ENCODE measurements at places on chromosomes 1 and 21. TPM values are rescaled to one million over a fixed set of nuclear protein-coding genes. Genes with fewer than 3 reads are reported as not detected.
A peak's percentile ranks its signal among the peaks of the same experiment; 100 is the strongest.

DNA sequence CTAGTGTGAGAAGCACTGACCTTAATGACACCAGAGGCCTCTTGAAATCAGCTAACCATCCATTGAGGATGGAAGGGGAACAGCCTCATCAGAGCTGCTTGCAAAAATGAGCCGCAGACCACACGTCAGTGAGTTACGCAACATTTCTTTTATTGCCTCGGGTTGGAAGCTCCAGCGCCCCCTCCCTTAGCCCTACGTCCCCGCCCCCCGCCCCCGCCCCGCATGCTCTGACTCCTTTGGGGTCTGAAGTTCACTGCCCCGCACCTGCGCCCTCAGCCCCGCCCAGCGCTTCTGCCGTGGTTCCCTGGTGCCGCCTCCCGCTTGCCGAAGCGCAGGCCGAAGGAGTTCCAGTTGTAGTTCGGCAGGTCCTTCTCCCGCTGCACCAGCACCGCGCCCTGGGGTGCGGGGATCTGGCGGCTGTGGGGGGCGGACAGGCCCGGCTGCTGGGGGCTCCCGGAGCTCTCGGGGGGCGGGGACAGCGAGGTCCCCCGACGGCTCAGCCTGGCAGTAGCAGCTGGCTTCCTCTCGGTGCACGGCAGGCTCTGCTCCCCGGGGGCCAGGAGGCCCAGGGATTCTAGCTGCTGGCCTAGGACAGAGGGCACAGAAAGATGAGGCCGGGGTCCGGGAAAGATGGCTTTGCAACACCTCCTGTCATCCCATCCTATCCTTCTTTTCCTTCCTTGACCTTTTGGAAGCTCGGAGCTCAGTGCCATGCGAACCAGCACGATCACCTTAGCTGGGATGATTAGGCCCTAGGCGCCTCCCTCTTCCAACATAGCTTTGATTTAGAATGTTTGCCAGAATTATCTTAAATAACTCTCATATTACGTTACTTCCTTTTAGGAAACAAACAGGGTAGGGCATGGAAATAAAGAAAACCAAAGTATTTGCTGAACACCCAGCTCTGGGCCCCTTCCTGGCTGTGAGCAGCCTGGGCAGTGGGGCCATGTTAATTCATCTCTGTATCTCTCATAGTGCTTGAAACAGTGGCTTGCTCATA, 5.8 kb downstream of the KISS1 start:
- no peak overlapping the region for H3K4me3 ChIP-seq
- no peak overlapping the region for H3K27ac ChIP-seq
- peaks cover 22% of the 10 kb centered on the region for H3K4me1 ChIP-seq
- no peaks in the 10 kb centered on the region for H3K36me3 ChIP-seq
- H3K27me3 ChIP-seq, result peaks cover 21% of the 10 kb centered on the region

GRCh38 chr1:10962483-10962882, 50.0 kb upstream of the TARDBP start:
- no peak overlapping the region for H3K27ac ChIP-seq
- no peaks in the 10 kb centered on the region for H3K36me3 ChIP-seq
- no peak overlapping the region for H3K4me3 ChIP-seq
- peaks cover 22% of the 10 kb centered on the region for H3K4me1 ChIP-seq
- DNase-seq, result no peak

DNA sequence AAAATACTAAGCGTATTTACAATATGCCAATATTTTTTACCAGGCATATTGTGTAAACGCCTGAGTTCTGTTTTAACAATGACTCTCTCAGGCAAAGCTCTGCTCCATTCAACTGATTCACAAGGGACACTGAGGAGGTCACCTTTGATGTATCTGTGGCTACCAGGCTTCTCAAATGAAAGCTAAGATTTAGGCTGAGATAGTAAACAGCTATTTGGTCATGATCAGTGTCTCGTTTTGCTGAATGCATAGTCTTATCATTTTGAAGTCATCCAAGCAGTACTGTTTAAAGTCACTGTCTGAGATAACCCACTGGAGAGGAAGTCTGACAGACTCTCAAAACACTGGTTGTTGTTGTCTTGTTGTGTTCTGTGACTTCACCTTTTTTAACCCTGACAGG, 13.7 kb upstream of the PLPPR5 start:
- no peaks in the 10 kb centered on the region for H3K36me3 ChIP-seq
- no peak overlapping the region for H3K27ac ChIP-seq
- no peaks in the 10 kb centered on the region for H3K4me1 ChIP-seq
- no peak for DNase-seq

DNA sequence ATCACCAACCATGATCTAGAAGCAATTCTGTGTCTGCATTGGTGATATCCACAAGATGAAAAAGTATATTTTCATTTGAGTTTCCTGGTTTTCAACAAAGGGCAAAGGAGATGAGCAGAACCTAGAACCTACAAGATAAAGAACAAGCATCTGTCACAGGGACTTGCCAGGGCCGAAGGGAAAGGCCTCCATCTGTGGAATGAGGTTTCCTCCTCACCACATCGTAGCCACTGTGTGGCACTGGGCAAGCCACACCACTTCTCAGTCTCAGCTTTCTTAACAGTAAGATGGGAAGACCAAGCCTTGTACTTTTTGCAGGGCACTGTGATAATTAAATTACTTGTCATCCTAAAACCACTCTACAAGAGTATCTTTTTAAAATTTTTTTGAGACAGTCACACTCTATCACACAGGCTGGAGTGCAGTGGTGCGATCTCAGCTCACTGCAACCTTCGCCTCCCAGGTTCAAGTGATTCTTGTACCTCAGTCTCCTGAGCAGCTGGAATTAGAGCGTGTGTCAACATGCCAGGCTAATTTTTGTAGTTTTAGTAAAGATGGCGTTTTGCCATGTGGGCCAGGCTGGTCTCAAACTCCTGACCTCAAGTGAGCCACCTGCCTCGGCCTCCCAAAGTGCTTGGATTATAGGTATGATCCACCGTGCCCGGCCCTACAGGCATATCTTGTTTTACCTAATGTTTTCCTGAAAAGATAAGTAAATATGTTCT, 45.8 kb downstream of the ARHGEF11 start:
- no peak for DNase-seq
- H3K4me3 ChIP-seq, result no peak overlapping the region
- H3K36me3 ChIP-seq, result no peaks in the 10 kb centered on the region
- H3K27me3 ChIP-seq, result no peaks in the 10 kb centered on the region

DNA sequence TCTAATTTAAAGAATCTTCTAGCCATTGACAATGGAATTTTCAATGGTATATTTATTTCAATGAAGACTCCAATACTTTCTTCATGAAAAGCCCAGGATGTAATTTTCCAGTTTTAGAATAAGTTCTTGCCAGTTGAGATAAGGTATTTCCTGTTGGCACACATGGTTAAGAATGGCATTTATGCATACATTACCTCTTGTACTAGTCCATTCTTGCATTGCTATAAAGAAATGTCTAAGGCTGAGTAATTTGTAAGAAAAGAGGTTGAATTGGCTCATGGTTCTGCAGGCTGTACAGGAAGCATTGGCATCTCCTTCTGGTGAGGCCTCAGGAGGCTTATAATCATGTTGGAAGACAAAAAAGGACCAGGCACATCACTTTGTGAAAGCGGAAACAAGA, 1179.6 kb downstream of the AMY1C start:
- no peak for DNase-seq
- H3K4me3 ChIP-seq, result no peak overlapping the region
- no peaks in the 10 kb centered on the region for H3K36me3 ChIP-seq
- no peak overlapping the region for H3K27ac ChIP-seq
- no peaks in the 10 kb centered on the region for H3K4me1 ChIP-seq

DNA sequence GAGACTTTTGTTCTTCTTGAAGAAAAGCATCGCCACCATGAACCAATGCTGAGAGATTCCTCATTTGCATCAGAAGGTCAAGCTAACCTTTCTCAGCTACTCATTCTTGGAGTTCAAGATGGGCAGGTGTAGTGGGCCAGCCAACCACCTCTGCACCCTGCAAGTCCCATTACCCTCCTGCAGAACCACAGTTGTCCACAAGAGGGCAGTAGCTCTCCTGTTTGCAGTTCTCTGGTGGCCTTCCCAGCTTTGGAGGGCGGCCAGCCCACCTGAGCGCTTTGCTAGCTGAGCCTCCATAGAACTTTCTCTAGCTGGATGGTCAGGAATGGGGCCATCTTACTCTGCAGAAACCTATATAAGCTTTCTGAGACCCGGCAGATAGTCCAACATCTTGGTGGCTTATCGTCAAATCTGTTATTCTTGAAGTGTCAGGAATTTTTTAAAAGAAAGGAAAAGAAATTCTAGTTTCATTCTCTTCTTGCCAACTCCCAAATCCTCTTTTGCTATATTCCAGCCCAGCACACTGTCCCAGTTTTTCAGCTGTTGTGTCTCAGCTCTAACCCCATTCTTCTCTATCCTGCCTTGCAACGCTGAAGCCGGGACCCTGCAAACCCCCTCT, 11.0 kb upstream of the LMX1A start:
- no peaks in the 10 kb centered on the region for H3K36me3 ChIP-seq
- DNase-seq, result peak; percentile 73
- H3K4me1 ChIP-seq, result peaks cover 6% of the 10 kb centered on the region
- H3K4me3 ChIP-seq, result no peak overlapping the region
- H3K27ac ChIP-seq, result no peak overlapping the region

DNA sequence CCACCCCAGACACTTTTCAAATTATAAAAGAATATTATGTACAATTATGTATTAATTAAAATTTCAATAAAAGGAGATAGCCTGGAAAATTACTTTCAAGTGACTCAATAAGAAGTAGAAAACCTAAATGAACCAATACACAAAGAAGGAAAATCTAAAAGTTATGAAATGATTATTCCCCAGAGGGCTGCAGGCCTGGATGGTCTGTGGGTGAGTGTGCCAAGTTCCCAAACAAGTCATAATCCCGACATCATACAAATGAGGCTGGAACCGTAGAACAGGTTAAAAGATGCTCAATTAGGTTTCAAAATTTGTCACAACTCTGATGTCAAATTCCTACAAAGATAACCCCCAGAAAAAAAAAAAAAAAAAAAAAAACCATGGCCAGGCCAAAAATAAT, 12.7 kb downstream of the SPATC1L start:
- peaks cover 6% of the 10 kb centered on the region for H3K4me1 ChIP-seq
- H3K4me3 ChIP-seq, result no peak overlapping the region
- H3K36me3 ChIP-seq, result no peaks in the 10 kb centered on the region
- H3K27me3 ChIP-seq, result no peaks in the 10 kb centered on the region
- DNase-seq, result no peak

- no peak for DNase-seq
- no peak overlapping the region for H3K27ac ChIP-seq
- H3K4me3 ChIP-seq, result no peak overlapping the region
- no peaks in the 10 kb centered on the region for H3K36me3 ChIP-seq
Measured at GRCh38 chr1:77371396-77371795, 89.6 kb downstream of the AK5 start.

- peaks cover 97% of the 10 kb centered on the region for H3K36me3 ChIP-seq
- no peaks in the 10 kb centered on the region for H3K27me3 ChIP-seq
- no peak for DNase-seq
- H3K27ac ChIP-seq, result no peak overlapping the region
Measured at GRCh38 chr1:203711251-203712007, 53.6 kb upstream of the LAX1 start.

GRCh38 chr1:200115532-200115931, 88.0 kb downstream of the NR5A2 start:
- H3K27me3 ChIP-seq, result no peaks in the 10 kb centered on the region
- H3K27ac ChIP-seq, result no peak overlapping the region
- no peaks in the 10 kb centered on the region for H3K36me3 ChIP-seq
- no peak overlapping the region for H3K4me3 ChIP-seq

GRCh38 chr1:18010945-18011344, 96.7 kb upstream of the IGSF21 start:
- no peak overlapping the region for H3K27ac ChIP-seq
- no peaks in the 10 kb centered on the region for H3K36me3 ChIP-seq
- DNase-seq, result no peak
- peaks cover 5% of the 10 kb centered on the region for H3K27me3 ChIP-seq

DNA sequence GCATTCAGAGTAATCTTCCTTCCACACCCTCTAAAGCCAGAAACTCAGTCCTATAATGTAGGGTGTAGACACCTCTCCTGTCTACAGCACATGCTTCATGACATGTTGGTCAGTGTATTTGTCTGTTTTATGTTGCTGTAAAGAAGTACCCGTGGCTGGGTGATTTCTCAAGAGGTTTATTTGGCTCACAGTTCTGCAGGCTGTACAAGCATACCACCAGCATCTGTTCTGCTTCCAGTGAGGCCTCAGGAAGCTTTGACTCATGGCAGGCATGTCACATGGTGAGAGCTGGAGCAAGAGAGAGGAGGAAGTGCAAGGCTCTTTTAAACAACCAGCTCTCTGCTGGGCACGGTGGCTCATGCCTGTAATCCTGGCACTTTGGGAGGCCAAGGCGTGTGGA, 12.1 kb downstream of the PLOD1 start:
- no peaks in the 10 kb centered on the region for H3K4me1 ChIP-seq
- H3K4me3 ChIP-seq, result no peak overlapping the region
- no peaks in the 10 kb centered on the region for H3K36me3 ChIP-seq
- H3K27ac ChIP-seq, result no peak overlapping the region

- H3K4me3 ChIP-seq, result no peak within 1 kb of the TSS
- no peak within 1 kb of the TSS for H3K27ac ChIP-seq
- no peak for DNase-seq
- H3K36me3 ChIP-seq, result no peaks in the 10 kb centered on the region
- no peaks in the 10 kb centered on the region for H3K4me1 ChIP-seq
Measured at GRCh38 chr1:34759503-34760357, at the start of gene GJB4. Gene GJB4 (plus strand): TSS chr1:34759740. CDS start chr1:34761255, 1,515 bp downstream.

- no peak for DNase-seq
- H3K36me3 ChIP-seq, result peaks cover 2% of the 10 kb centered on the region
- peaks cover 28% of the 10 kb centered on the region for H3K4me1 ChIP-seq
- H3K4me3 ChIP-seq, result peak overlapping the region; percentile 80
- peak overlapping the region; percentile 95 for H3K27ac ChIP-seq
Measured at GRCh38 chr1:171743081-171743870, 1.4 kb upstream of the VAMP4 start.

- H3K36me3 ChIP-seq, result no peaks in the 10 kb centered on the region
- H3K27ac ChIP-seq, result no peak overlapping the region
- H3K4me3 ChIP-seq, result no peak overlapping the region
- H3K4me1 ChIP-seq, result no peaks in the 10 kb centered on the region
Measured at GRCh38 chr21:26939601-26940111, 27.2 kb downstream of the ADAMTS5 start.

- no peaks in the 10 kb centered on the region for H3K27me3 ChIP-seq
- peaks cover 11% of the 10 kb centered on the region for H3K36me3 ChIP-seq
- H3K4me3 ChIP-seq, result no peak overlapping the region
- no peaks in the 10 kb centered on the region for H3K4me1 ChIP-seq
- no peak for DNase-seq
- no peak overlapping the region for H3K27ac ChIP-seq
Measured at GRCh38 chr1:62043154-62043553, 151.5 kb upstream of the L1TD1 start.

The NBPF6 gene
- not detected for total RNA-seq

The AMY2B gene
- total RNA-seq, result 30.9 TPM

The DLGAP3 gene
- 0.44 TPM for total RNA-seq

The TUT4 gene
- total RNA-seq, result 147 TPM

The RIPK4 gene
- total RNA-seq, result 2.5 TPM

The PPP1R12B gene
- total RNA-seq, result 15.3 TPM

The GUCA2B gene
- not detected for total RNA-seq

The PTPN22 gene
- total RNA-seq, result 28.3 TPM

The CNR2 gene
- total RNA-seq, result 0.05 TPM
